ENCODE measurements at places on chromosomes 5 and 9. TPM values are rescaled to one million over a fixed set of nuclear protein-coding genes. Genes with fewer than 3 reads are reported as not detected.

The ATP6V1G1 gene
- total RNA-seq: 197 TPM

The CFAP77 gene
- total RNA-seq: 0.37 TPM

The GABRA1 gene
- total RNA-seq: not detected

The SLC6A3 gene
- 0.27 TPM for total RNA-seq

DNA sequence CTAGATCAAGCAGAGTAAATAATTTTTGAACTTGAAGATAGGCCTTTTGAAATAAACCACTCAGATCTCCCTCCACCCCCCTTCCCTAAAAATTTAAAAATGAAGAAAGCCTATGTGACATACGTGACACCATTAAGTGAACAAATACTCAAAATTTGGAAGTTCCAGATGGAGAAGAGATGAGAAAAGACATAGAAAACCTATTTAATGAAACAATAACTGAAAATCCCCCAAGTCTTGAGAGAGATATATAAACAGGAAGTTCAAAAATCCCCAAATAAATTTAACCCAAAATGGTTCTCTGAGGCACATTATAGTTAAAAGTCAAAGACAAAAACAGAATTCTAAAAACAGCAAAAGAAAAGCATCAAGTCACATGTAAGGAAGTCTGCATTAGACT lies 428.6 kb downstream of the PSAT1 start:
- no peaks in the 10 kb centered on the region for H3K36me3 ChIP-seq
- no peak for DNase-seq
- no peak overlapping the region for H3K27ac ChIP-seq
- no peak overlapping the region for H3K4me3 ChIP-seq
- no peaks in the 10 kb centered on the region for H3K4me1 ChIP-seq

The TESK1 gene
- total RNA-seq: 41.9 TPM

GRCh38 chr5:125232779-125233230 lies 486.4 kb upstream of the ZNF608 start:
- no peaks in the 10 kb centered on the region for H3K36me3 ChIP-seq
- no peaks in the 10 kb centered on the region for H3K4me1 ChIP-seq
- no peak overlapping the region for H3K27ac ChIP-seq

- no peaks in the 10 kb centered on the region for H3K27me3 ChIP-seq
- H3K36me3 ChIP-seq: no peaks in the 10 kb centered on the region
- H3K4me3 ChIP-seq: no peak overlapping the region
- DNase-seq: no peak
These were observed 49.4 kb downstream of the ROPN1L start for GRCh38 chr5:10490927-10491672.

The STKLD1 gene
- 1.7 TPM for total RNA-seq

The FAM221B gene
- not detected for total RNA-seq

GRCh38 chr5:145579301-145579700 lies 255.8 kb downstream of the PRELID2 start:
- H3K4me1 ChIP-seq: no peaks in the 10 kb centered on the region
- H3K27me3 ChIP-seq: no peaks in the 10 kb centered on the region
- H3K27ac ChIP-seq: no peak overlapping the region
- H3K36me3 ChIP-seq: no peaks in the 10 kb centered on the region
- no peak overlapping the region for H3K4me3 ChIP-seq

GRCh38 chr9:133686642-133687575 lies 50.7 kb downstream of the DBH start:
- no peak for DNase-seq
- H3K4me1 ChIP-seq: no peaks in the 10 kb centered on the region
- H3K27ac ChIP-seq: no peak overlapping the region
- no peak overlapping the region for H3K4me3 ChIP-seq
- no peaks in the 10 kb centered on the region for H3K27me3 ChIP-seq
- no peaks in the 10 kb centered on the region for H3K36me3 ChIP-seq

DNA sequence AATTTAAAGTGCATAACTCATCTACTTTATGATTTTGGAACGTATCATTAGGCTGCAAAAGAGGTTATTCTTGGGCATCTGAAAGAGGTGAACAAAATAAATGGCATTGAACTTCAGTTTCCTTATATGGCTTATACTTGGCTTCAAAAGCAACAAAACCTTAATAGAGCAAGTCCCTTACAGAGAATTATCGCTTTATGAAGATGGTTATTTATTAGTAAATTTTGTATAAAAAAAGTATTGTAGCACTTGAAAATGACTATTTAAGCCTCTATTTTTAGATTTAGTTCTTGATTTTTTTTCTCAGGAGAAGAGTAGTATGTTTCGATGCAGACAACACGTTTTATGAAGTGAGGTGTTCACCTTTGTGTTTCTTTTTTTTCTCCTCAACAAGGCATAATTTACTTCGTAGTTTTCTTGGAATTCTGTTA lies 2.0 kb downstream of the ERBIN start:
- H3K36me3 ChIP-seq: no peaks in the 10 kb centered on the region
- no peak for DNase-seq

The JADE2 gene
- 33.5 TPM for total RNA-seq

DNA sequence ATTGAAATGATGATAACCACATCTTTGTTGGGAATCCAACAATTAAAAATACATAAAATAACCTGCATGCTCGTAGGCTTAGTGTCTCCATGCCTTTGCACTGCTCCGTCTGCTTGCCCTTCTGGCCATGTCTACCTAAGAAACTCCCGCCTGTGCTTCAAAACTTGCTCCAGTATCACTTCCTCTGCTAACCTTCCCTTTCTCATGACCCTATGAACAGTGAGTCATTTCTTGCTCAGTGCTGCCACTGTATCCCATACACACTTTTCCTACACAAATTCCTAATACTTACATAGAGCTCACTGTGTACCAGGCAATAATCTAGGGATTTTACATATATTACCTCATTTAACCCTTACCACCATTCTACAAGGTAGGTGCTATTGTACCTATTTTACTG lies 33.5 kb downstream of the TMEM245 start:
- no peak overlapping the region for H3K4me3 ChIP-seq
- H3K4me1 ChIP-seq: no peaks in the 10 kb centered on the region
- no peak for DNase-seq

The TICAM2 gene
- 2.6 TPM for total RNA-seq

The ORM2 gene
- not detected for total RNA-seq

- no peaks in the 10 kb centered on the region for H3K36me3 ChIP-seq
- H3K27ac ChIP-seq: no peak overlapping the region
- H3K4me1 ChIP-seq: no peaks in the 10 kb centered on the region
- no peaks in the 10 kb centered on the region for H3K27me3 ChIP-seq
These were observed 174.4 kb downstream of the CARTPT start for GRCh38 chr5:71893451-71893850.

- no peak overlapping the region for H3K4me3 ChIP-seq
- H3K27ac ChIP-seq: no peak overlapping the region
- H3K36me3 ChIP-seq: no peaks in the 10 kb centered on the region
- no peaks in the 10 kb centered on the region for H3K4me1 ChIP-seq
- H3K27me3 ChIP-seq: no peaks in the 10 kb centered on the region
- DNase-seq: no peak
These were observed 104.8 kb downstream of the GABBR2 start for GRCh38 chr9:98603821-98604383.

Measured in ovary (tissue), 10 donors.